ENCODE measurements at places on chromosomes 1 and 21. TPM values are rescaled to one million over a fixed set of nuclear protein-coding genes. Genes with fewer than 3 reads are reported as not detected.

GRCh38 chr1:246157516-246157915, 349.6 kb downstream of the SMYD3 start:
- no peak overlapping the region for H3K4me3 ChIP-seq
- H3K4me1 ChIP-seq = peaks cover 19% of the 10 kb centered on the region
- no peak overlapping the region for H3K27ac ChIP-seq
- DNase-seq = no peak
- H3K36me3 ChIP-seq = no peaks in the 10 kb centered on the region

- peak overlapping the region; percentile 24 for H3K27ac ChIP-seq
- peak; percentile 88 for DNase-seq
- no peak overlapping the region for H3K4me3 ChIP-seq
These were observed 71.7 kb upstream of the ETS2 start for GRCh38 chr21:38733972-38734546.

DNA sequence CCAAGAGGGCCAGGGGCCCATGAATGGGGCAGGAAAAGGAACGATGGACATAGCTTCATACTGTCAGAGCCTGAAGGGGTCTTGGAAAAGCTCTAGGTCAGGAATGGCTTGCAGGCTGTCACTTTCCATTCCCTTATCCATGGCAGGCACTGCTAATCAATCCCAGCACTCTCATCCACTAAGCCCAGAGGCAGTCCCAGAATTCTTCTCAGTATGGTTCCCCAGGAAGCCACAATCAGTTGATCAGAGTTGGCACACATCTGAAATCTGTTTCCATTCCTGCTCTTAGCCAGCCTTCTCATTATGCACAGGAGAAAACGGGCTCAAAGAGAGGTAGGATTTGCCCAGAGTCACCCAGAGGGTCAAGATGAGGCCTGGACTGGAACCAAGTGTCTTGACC, 65.7 kb downstream of the LACTBL1 start:
- H3K27ac ChIP-seq = no peak overlapping the region
- H3K27me3 ChIP-seq = no peaks in the 10 kb centered on the region
- DNase-seq = no peak
- H3K36me3 ChIP-seq = no peaks in the 10 kb centered on the region
- no peaks in the 10 kb centered on the region for H3K4me1 ChIP-seq

GRCh38 chr21:43268086-43268803, 99.4 kb downstream of the CRYAA start:
- no peak for DNase-seq
- no peak overlapping the region for H3K27ac ChIP-seq
- no peaks in the 10 kb centered on the region for H3K36me3 ChIP-seq
- H3K4me3 ChIP-seq = no peak overlapping the region

DNA sequence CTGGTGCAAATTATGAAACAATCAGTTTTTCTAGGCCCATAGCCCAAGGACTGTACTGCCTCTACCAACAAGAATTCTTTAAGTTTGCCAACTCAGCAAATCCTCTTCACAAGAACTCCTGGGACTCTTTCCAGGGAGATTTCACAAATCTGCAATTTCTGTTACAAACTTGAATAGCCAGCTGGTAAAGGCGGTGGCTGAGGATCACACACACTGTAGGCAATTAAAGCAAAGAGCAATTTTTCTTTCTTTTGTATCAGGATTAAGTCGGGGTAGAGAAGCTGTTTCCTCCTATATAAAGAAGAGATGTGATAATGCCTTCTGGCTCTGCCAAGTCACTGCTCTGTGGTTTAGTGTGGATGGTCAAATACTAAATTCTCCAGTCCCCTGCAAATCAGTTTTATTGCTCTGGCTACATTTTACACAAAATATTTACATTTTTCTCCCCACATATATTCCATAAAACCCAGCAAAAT, 1.7 kb downstream of the ALDH9A1 start:
- H3K36me3 ChIP-seq = no peaks in the 10 kb centered on the region
- DNase-seq = peak; percentile 43
- peak overlapping the region; percentile 91 for H3K4me3 ChIP-seq
- H3K4me1 ChIP-seq = peaks cover 9% of the 10 kb centered on the region
- H3K27ac ChIP-seq = peak overlapping the region; percentile 63

Gene TBX15
- 5.2 TPM for total RNA-seq

Gene PADI4
- not detected for total RNA-seq

- no peaks in the 10 kb centered on the region for H3K36me3 ChIP-seq
- H3K4me3 ChIP-seq = no peak overlapping the region
- H3K27ac ChIP-seq = no peak overlapping the region
These were observed 85.9 kb upstream of the SIM2 start for GRCh38 chr21:36613059-36613458.

- H3K4me3 ChIP-seq = no peak overlapping the region
- peaks cover 56% of the 10 kb centered on the region for H3K4me1 ChIP-seq
- H3K27ac ChIP-seq = no peak overlapping the region
- no peaks in the 10 kb centered on the region for H3K27me3 ChIP-seq
These were observed 61.7 kb downstream of the GALNT2 start for GRCh38 chr1:230128569-230129285.

GRCh38 chr1:174982971-174983689, 16.6 kb upstream of the CACYBP start:
- H3K27ac ChIP-seq = no peak overlapping the region
- no peaks in the 10 kb centered on the region for H3K27me3 ChIP-seq
- H3K4me1 ChIP-seq = no peaks in the 10 kb centered on the region
- DNase-seq = no peak
- H3K4me3 ChIP-seq = no peak overlapping the region

Gene CHODL
- total RNA-seq = 1.2 TPM

DNA sequence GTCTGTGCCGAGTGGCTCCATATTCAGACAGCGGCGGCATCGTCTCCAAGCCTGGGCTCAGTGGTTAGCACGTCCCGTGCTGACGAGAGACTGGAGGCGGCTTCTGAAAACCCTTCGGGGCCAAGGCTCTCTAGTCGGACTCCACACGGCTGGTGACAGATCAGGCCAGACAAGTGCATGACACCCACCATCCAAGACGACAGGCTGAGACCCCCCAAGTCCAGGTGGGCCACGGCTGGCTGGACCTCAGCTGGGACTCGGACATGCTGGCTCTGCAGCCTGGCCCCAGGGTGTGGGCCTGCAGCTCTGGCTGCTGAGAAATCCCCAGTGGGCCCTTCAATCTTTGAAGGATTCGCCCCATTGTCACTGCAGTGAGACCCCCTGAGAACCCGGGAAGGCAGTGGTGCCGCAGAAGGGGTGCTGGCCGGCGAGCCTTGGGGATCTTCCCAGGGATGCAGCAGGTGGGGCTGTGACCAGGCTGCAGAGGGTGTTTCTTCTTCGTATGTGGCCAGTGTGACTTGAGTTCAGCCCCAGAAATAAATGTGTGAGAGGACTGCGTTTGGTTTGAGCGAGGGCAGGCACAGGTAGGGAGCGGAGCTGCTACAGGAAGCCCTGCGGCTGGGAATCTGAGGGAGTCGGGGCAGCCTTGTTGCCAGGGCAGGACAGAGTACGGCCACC, 15.9 kb upstream of the SLC19A1 start:
- no peak for DNase-seq
- H3K4me1 ChIP-seq = peaks cover 7% of the 10 kb centered on the region
- no peak overlapping the region for H3K4me3 ChIP-seq
- H3K27me3 ChIP-seq = no peaks in the 10 kb centered on the region
- no peak overlapping the region for H3K27ac ChIP-seq

DNA sequence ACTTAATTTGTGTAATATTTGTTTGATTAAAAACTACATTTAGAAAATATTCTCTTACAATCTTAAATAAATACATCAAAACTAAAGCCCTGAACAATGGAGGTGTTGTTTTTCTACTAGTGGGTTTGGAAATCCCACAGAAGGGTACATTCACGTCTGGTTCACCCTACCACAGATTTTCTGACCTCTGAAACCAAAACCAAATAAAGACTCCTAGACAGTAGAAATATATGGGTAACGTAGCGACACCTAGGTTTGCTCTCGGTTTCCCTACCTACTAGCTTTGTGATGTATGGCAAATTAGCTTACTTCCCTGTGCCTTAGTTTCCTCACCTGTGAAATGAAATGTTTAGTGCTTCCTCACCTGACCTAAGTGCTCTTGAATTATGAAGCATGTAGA, 312.6 kb downstream of the DPYD start:
- no peak overlapping the region for H3K27ac ChIP-seq
- no peaks in the 10 kb centered on the region for H3K36me3 ChIP-seq
- no peak for DNase-seq
- H3K27me3 ChIP-seq = no peaks in the 10 kb centered on the region
- no peak overlapping the region for H3K4me3 ChIP-seq
- H3K4me1 ChIP-seq = no peaks in the 10 kb centered on the region

DNA sequence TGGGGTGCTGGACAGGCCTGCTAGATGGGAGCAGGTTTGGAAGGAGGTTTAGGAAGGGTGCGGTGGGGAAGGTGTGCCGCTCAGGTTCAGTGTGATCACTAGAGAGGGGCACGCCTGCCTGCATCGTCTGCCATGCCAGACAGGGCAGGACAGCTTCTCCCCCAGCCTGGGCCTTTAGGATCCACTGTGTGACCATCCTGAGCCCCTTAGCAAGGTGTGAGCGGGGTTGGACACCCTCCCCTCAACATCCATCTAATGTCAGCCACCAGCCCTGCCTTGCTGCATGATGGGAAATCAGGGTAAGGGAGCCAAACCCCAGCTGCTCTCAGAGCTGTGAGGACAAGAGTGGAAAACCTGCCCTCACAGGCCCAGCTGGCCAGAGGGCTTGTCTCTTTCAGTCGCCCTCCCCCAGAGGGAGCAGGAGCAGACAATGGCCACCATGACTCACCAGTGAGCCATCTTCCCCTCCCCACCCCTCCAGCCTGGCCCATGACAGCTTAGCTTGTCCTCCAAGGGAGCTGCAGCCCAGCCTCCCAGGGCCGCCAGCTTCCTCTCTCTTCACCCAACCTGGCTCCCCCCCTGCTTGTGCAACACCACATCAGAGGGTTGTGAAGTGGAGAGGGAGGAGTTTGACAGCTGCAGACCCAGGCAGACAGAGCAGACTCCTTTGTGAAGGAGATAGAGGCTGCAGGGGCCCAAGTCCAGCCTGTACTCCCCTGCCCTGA, 37.0 kb downstream of the NUAK2 start:
- no peak overlapping the region for H3K4me3 ChIP-seq
- H3K27me3 ChIP-seq = no peaks in the 10 kb centered on the region
- no peaks in the 10 kb centered on the region for H3K36me3 ChIP-seq
- DNase-seq = peak; percentile 93
- peaks cover 74% of the 10 kb centered on the region for H3K4me1 ChIP-seq

DNA sequence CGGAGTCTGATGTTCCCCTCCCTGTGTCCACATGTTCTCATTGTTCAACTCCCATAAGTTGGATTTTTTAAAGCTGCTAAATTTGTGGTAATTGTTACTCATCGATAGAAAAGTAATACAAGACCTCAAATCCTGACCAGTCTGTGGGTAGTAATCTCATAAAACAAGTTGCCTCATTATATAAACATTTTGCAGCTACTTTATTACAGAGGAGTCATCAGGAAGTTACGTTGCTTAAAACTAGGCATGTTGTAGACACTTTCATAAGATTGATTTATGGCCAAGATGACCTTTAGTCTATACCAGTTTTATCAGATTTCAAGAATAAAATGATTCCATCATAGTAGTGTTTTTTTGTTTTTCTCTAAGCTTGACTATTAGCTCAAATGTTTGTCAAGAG, 208.8 kb downstream of the GIPC2 start:
- no peaks in the 10 kb centered on the region for H3K36me3 ChIP-seq
- H3K27me3 ChIP-seq = no peaks in the 10 kb centered on the region
- H3K4me1 ChIP-seq = no peaks in the 10 kb centered on the region
- no peak overlapping the region for H3K27ac ChIP-seq
- no peak for DNase-seq

Gene WLS
- total RNA-seq = 52.7 TPM

DNA sequence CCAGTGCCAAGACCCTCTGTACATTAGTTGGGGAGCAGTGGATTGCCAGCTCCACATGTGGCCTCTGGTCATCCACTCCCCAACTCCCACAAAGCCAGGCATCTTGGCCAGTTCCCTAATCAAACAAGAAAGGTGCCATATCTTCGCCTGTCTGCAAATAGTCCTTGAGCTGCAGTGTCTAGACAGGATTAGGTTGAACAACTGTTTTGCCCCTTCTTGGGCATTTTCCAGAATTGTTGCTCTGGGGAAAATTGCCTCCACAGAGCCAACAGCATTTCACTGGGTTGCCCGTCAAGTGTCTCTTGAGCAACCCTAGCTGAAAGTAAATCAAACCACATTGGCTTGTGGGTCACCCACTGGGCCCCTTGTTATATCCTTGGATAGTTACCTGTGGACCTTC, 109.3 kb downstream of the GDAP2 start:
- peaks cover 11% of the 10 kb centered on the region for H3K4me1 ChIP-seq
- H3K27ac ChIP-seq = no peak overlapping the region
- H3K36me3 ChIP-seq = no peaks in the 10 kb centered on the region
- no peaks in the 10 kb centered on the region for H3K27me3 ChIP-seq
- H3K4me3 ChIP-seq = no peak overlapping the region

- no peak overlapping the region for H3K27ac ChIP-seq
- no peaks in the 10 kb centered on the region for H3K4me1 ChIP-seq
- no peaks in the 10 kb centered on the region for H3K27me3 ChIP-seq
These were observed 13.5 kb downstream of the CCDC30 start for GRCh38 chr1:42476605-42477004.

- H3K36me3 ChIP-seq = no peaks in the 10 kb centered on the region
- no peaks in the 10 kb centered on the region for H3K27me3 ChIP-seq
- H3K4me1 ChIP-seq = peaks cover 5% of the 10 kb centered on the region
- no peak for DNase-seq
These were observed 2.6 kb downstream of the RSPH1 start for GRCh38 chr21:42493109-42494060.

- H3K4me1 ChIP-seq = no peaks in the 10 kb centered on the region
- H3K4me3 ChIP-seq = no peak overlapping the region
- DNase-seq = no peak
- no peaks in the 10 kb centered on the region for H3K36me3 ChIP-seq
These were observed 359.0 kb upstream of the PTBP2 start for GRCh38 chr1:96362623-96363022.

Gene NBPF6
- not detected for total RNA-seq

Gene LRIG2
- 23.0 TPM for total RNA-seq

Gene LCE1F
- total RNA-seq = not detected

DNA sequence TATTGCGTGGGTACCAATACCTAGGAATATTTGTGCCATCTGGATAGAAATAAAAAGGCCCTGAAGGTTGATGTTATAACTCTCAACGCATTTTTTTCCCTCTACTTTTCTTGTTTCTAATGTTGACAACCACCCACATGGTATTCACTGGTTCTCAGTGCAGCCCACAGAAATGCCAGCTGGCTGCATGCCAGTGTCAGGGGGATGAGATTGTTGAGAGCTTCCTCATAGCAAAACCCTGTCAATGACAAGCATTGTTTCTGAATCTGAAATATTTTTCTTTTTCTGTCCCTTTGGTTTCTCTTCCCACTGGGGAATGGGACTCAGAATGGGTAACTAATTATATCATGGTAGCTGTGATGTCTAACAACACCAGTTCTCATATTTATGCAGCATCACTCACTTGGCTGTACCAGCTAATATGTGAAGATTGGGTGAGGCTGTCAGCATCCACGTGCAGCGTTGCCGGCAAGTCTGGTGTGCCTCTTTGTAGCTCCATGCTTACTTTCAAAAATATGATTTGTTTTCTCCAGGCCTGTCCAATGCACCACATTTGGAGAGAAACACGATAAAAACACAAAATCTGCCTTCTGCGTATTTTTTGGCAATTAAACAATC, 284.6 kb downstream of the PTBP2 start:
- H3K4me1 ChIP-seq = no peaks in the 10 kb centered on the region
- peak; percentile 1 for DNase-seq
- no peaks in the 10 kb centered on the region for H3K36me3 ChIP-seq
- no peak overlapping the region for H3K4me3 ChIP-seq
- H3K27ac ChIP-seq = no peak overlapping the region
- no peaks in the 10 kb centered on the region for H3K27me3 ChIP-seq

Gene PANK4
- 39.9 TPM for total RNA-seq

Data from thyroid gland (tissue), 4 donors.